ENCODE measurements at places on chromosomes 16 and 17. TPM values are rescaled to one million over a fixed set of nuclear protein-coding genes. Genes with fewer than 3 reads are reported as not detected.

CFAP97D1 gene
- total RNA-seq, result not detected

OR2C1 gene
- total RNA-seq, result 0.16 TPM

MT1X gene
- 13.2 TPM for total RNA-seq

DNA sequence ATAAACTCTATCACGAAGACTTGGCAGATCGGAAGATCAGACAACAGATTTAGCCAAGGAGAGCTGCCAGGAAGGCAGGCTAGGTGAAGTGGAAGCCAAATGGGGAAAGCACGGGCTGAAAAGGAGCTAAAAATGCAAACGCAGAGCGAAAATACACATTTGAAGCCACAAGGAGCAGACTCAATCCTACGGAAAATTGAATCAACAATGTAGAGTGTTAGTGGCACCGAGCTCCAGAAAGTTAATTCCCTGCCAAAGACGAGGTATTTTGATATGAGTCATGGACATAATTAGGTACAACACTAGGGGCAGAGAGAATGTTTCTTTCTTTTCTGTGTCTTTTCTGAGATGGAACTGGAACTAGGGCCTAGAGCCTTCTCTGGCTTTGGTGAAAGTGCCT, 20.7 kb downstream of the GSG1L start:
- H3K27ac ChIP-seq, result no peak overlapping the region
- peaks cover 16% of the 10 kb centered on the region for H3K27me3 ChIP-seq
- no peak for DNase-seq
- H3K4me3 ChIP-seq, result no peak overlapping the region
- no peaks in the 10 kb centered on the region for H3K4me1 ChIP-seq

DNA sequence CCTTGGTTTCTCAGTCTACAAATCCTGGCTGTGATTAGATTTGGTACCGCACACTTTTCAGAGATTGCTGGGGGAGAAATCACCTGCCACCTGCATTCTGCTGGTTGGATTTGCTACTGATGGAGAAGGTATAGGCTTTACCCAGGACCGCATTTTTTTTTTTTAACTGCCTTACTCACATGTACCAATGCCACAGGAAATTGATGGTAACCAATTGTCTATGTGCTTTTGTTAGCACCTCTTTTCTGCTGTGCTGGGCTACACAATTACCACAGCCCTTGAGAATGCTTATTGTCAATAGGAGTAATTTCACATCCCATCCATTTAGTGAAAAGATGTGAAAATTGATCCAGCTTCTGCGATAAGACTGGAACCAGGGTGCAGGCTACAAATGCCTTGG, 74.4 kb upstream of the TANC2 start:
- no peaks in the 10 kb centered on the region for H3K27me3 ChIP-seq
- H3K27ac ChIP-seq, result no peak overlapping the region
- no peak for DNase-seq
- no peaks in the 10 kb centered on the region for H3K36me3 ChIP-seq
- H3K4me1 ChIP-seq, result peaks cover 24% of the 10 kb centered on the region
- H3K4me3 ChIP-seq, result no peak overlapping the region

GRCh38 chr17:75664099-75664549, 2.8 kb downstream of the RECQL5 start:
- H3K4me3 ChIP-seq, result peak overlapping the region; percentile 8
- H3K36me3 ChIP-seq, result peaks cover 4% of the 10 kb centered on the region
- H3K27me3 ChIP-seq, result no peaks in the 10 kb centered on the region
- DNase-seq, result no peak
- peaks cover 29% of the 10 kb centered on the region for H3K4me1 ChIP-seq
- no peak overlapping the region for H3K27ac ChIP-seq

CACNA1H gene
- 10.7 TPM for total RNA-seq

SNX20 gene
- total RNA-seq, result not detected

- H3K27ac ChIP-seq, result no peak overlapping the region
- H3K4me3 ChIP-seq, result no peak overlapping the region
- no peaks in the 10 kb centered on the region for H3K4me1 ChIP-seq
- peaks cover 53% of the 10 kb centered on the region for H3K27me3 ChIP-seq
- H3K36me3 ChIP-seq, result no peaks in the 10 kb centered on the region
These were observed 1046.5 kb upstream of the RBFOX1 start for GRCh38 chr16:6286176-6286575.

CCDC200 gene
- total RNA-seq, result not detected

- DNase-seq, result no peak
- H3K27me3 ChIP-seq, result no peaks in the 10 kb centered on the region
- peaks cover 6% of the 10 kb centered on the region for H3K4me1 ChIP-seq
- H3K36me3 ChIP-seq, result no peaks in the 10 kb centered on the region
- no peak overlapping the region for H3K27ac ChIP-seq
- no peak overlapping the region for H3K4me3 ChIP-seq
These were observed 8.2 kb downstream of the MYLK3 start for GRCh38 chr16:46739934-46740333.

DNA sequence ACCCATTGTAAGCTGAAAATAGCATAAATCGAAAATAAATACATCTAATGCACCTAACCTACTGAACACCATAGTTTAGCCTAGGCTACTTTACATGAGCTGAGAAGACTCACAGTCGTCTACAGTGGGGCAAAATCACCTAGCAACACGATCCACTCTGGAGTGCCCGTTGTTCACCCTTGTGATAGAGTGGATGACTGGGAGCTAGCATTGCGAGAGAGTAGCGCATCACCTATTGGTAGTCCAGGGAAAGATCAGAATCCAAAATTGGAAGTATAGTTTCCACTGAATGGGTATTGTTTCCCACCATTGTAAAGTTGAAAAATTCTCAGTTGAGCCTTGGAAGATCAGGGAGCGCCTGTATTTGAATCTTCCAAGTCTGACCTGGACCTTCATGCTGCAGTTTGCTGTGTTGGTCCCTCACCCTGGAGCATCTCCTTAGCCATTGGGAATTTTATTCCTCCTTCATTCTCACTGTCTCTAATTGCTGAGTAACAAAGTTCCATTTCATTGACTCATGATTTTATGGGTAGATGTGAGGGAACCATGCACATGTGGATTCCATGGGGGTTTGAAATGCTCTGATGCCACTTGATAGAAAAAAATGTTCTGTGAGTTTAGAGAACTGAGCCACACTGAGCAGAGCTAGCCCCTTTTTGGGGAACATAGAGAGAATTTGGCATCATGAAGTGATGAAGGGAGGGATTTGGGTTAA, 19.6 kb downstream of the AKAP1 start:
- no peak overlapping the region for H3K27ac ChIP-seq
- H3K36me3 ChIP-seq, result no peaks in the 10 kb centered on the region
- H3K4me3 ChIP-seq, result no peak overlapping the region
- H3K27me3 ChIP-seq, result no peaks in the 10 kb centered on the region

PAFAH1B1 gene
- total RNA-seq, result 136 TPM

IKZF3 gene
- not detected for total RNA-seq

- no peak overlapping the region for H3K27ac ChIP-seq
- no peaks in the 10 kb centered on the region for H3K27me3 ChIP-seq
These were observed 119.5 kb upstream of the TNRC6C start for GRCh38 chr17:77838748-77839697.

FTSJ3 gene
- 59.9 TPM for total RNA-seq

DNA sequence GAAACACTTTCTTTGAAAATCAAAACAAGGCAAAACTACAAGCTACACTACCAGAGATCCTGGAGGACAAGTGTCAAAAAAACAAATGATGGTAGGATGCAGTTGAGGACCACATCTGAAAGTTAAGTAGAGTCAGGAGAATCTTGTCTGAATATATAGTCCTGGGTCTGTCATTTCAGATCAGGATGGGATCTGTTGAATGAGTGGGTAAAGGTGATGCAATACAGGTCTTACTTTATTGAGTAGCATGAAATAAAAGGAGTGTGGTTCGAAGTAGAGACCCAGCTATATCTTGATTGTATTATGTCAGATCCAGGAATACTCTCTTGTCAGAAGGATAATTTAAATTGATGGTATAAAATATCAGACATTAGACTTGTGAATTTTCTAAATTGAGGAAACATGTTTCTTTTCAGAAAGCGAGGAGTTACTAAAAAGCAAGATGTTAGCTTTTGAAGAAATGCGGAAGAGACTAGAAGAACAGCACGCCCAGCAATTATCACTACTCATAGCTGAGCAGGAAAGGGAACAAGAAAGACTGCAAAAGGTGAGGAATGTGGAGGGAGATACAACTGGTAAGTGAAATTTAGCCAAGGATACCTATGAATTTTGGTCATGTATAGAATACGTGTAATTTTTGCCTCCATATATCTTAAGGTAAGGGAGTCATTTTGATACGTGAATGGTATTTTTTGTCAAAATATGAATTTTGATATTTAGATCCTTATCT, 15.1 kb upstream of the VPS35L start:
- H3K4me3 ChIP-seq, result no peak overlapping the region
- no peak overlapping the region for H3K27ac ChIP-seq
- no peak for DNase-seq
- no peaks in the 10 kb centered on the region for H3K27me3 ChIP-seq
- H3K4me1 ChIP-seq, result no peaks in the 10 kb centered on the region

MYL4 gene
- total RNA-seq, result not detected

- no peak overlapping the region for H3K4me3 ChIP-seq
- H3K27ac ChIP-seq, result no peak overlapping the region
- H3K27me3 ChIP-seq, result peaks cover 37% of the 10 kb centered on the region
- no peaks in the 10 kb centered on the region for H3K36me3 ChIP-seq
These were observed 31.1 kb upstream of the ZFP90 start for GRCh38 chr16:68508013-68508412.

- peaks cover 57% of the 10 kb centered on the region for H3K27me3 ChIP-seq
- peak overlapping the region; percentile 82 for H3K4me3 ChIP-seq
- DNase-seq, result no peak
- no peaks in the 10 kb centered on the region for H3K36me3 ChIP-seq
- peaks cover 4% of the 10 kb centered on the region for H3K4me1 ChIP-seq
These were observed 169.3 kb downstream of the RAB11FIP4 start for GRCh38 chr17:31560616-31561235.

PLD6 gene
- total RNA-seq, result 0.23 TPM

CLEC10A gene
- not detected for total RNA-seq

GRCh38 chr16:60729051-60729450, 1307.2 kb downstream of the CDH8 start:
- peaks cover 6% of the 10 kb centered on the region for H3K27me3 ChIP-seq
- H3K4me3 ChIP-seq, result no peak overlapping the region
- H3K27ac ChIP-seq, result no peak overlapping the region
- no peaks in the 10 kb centered on the region for H3K4me1 ChIP-seq
- no peaks in the 10 kb centered on the region for H3K36me3 ChIP-seq

DNA sequence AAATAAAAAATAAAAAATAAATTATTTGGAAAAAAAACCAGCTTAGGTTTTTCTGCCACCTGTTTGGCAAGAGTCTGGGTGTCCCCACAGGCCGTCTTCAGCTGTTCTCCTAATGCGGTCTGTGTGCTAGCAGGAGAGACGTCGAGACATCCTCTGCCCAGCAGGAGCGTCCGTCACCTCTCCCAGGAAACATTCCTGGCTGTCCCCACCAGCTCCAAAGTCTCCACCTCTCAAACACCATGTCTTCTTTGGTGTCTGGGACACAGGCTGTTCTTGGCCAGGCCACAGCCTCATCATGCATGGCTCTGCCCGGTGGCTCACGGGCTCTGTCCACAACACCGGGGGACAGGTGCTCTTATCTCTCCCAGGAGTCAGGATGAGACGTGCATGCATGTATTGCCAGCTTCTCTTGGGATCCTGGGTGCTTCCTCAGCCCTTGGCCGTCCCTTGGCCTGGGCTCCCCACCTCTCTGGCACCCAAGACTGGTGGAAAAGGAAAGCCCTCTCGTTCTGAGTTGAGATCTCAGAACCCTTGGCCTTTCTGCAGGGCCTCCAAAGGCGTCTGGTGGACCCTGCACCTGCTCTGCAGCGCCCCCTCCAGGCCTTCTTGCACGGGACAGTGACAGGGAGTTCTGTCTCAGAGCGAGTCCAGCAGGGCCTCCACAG, 84.9 kb upstream of the CBX4 start:
- H3K27me3 ChIP-seq, result peaks cover 14% of the 10 kb centered on the region
- peaks cover 16% of the 10 kb centered on the region for H3K4me1 ChIP-seq
- H3K36me3 ChIP-seq, result no peaks in the 10 kb centered on the region

MEFV gene
- total RNA-seq, result not detected

KRT9 gene
- not detected for total RNA-seq

DNA sequence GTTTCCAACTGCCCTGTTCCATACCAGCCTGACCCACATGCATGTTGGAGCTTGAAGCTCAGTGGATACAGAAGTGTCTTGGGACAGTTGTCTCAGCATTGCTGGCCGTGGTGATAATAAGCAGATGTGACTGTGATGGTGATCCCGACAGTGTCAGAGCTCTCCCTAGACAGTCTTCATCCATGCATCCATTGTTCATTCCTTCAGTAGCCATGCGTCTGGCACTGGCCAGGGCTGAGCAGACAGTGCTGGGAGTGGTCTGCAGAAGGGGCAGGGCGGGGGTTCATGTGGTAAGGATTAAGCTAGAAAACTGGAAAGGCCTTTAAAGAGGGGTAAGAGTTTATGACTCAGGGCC, 68.1 kb downstream of the GNAO1 start:
- peaks cover 38% of the 10 kb centered on the region for H3K4me1 ChIP-seq
- no peak for DNase-seq
- H3K36me3 ChIP-seq, result no peaks in the 10 kb centered on the region
- H3K27me3 ChIP-seq, result peaks cover 13% of the 10 kb centered on the region
- H3K27ac ChIP-seq, result peak overlapping the region; percentile 72

CACNG3 gene
- total RNA-seq, result not detected

DNA sequence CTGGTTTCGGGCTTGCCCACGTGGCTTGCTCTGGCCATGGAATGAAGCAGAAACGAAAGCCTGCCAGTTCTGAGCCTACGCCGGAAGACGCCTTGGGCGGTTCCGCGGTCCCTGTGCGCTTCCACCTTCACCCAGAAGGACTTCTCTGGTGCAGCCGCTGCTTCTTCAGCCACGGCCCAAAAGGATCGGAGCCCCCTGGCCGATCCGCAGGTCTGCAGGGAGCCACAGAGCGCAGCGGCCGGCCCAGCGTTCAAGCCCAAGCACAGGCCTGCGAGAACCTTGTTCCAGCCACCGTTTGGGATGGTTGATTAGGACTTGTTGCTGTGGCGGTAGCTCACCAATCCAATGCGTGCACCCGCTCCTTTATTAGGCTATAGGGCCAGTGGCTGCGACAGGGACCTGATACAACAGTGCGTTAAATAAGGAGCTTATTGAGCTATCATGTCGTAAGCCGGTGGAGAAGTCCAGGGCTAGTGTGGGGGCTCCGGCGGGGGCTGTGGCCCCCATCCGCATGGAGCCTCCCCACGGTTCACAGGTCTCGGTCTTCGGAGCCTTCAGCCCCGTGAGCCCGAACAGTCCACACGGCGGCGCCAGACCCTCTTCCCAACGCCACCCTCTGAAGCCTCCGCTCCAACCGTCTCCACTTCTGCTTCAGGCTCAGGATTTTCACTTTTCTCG, 10.2 kb upstream of the MPP2 start:
- H3K4me1 ChIP-seq, result no peaks in the 10 kb centered on the region
- no peak overlapping the region for H3K27ac ChIP-seq
- DNase-seq, result no peak
- H3K36me3 ChIP-seq, result no peaks in the 10 kb centered on the region
